ENCODE measurements at places on chromosomes 1 and 21.

DNA sequence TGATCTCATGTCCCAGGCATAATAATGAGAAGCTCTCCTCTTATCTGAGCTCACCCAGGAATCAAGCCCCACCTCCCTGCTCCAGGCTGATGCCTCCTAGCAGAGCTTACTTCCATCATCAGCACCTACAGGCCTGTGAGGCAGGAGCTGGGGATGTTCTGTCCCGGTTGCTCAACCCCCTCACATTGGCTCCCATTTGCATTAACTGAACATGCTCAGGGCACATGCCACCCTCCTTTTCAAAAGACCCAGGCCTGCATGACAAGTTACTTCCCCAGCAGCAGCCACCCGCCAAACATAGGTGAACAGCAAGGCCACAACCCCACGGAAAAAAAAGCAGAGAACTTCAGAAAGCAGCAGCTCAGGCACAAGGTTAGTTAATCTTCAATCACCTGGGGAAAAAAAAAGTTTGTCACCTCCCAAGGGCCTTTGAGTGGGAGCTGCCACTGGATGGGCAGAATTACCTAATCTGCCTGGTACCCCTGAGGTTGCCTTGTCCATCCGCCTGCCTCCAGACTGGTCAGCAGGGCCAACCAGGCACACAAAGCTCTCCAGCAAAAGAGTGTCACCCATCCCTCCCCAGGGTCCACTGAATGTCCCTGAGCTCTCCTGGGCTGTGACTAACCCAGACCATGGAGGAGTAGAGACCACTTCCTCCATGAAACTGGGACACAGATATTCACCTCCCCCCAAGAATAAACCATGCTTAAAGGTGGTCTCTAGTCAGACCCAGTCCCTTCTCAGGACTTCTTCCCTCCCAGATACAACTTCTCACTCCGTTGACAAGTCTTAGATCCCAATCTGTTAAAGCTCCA is 4.4 kb downstream of the KCNN3 start:
- no peak for DNase-seq

GRCh38 chr1:160363010-160363409 is 3.9 kb upstream of the NHLH1 start:
- no peak for DNase-seq

DNA sequence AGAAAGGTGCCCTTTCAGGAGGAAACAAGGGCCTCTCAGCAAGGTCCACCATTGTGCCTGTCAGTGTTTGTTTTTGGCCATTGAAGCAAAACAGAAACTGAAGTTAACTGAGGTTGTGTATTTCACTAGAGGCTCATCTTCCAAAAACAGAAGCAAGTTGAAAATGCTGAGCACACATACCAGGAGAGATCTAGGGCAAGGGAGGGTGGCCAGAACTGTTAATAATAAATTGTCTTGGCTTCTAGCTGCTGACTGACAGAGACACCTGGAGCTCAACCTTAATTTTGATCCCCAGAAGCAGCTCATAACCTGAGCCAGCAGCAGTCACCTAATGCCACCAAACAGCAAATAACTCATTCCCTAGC is 5.2 kb downstream of the AGMAT start:
- DNase-seq: no peak

- no peak for DNase-seq
Measured at GRCh38 chr1:167881786-167882185, 32.1 kb downstream of the ADCY10 start.

DNA sequence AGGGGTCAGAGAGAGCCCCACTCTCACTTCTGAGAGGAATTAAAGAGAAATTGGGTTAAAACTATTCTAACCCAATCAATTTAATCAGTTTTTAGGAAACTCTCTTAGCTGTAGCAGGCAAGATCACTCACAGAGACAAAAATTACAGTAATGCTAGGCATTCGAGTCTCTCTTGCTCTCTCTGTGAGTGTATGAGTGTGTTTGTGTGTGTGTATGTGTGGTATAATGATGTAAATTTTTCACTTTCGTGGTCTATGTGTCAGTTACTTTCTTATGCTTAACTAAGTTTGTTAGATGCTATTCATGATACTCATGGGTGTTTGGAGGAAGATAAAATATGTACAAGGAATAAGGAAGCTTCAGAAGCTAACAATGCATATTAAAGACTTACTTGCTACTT is 131.3 kb downstream of the FASLG start:
- no peak for DNase-seq

- DNase-seq: no peak
Measured at GRCh38 chr1:243396876-243397275, 141.0 kb downstream of the SDCCAG8 start.

- peak; percentile 62 for DNase-seq
Measured at GRCh38 chr1:45493116-45493697, 2.2 kb upstream of the TESK2 start.

- no peak for DNase-seq
Measured at GRCh38 chr1:165712764-165713163, 14.4 kb upstream of the ALDH9A1 start.
